ENCODE measurements at places on chromosomes 11 and 22. TPM values are rescaled to one million over a fixed set of nuclear protein-coding genes. Genes with fewer than 3 reads are reported as not detected.
A peak's percentile ranks its signal among the peaks of the same experiment; 100 is the strongest.

Gene HEPHL1
- not detected for total RNA-seq

Gene RFPL2
- not detected for total RNA-seq

DNA sequence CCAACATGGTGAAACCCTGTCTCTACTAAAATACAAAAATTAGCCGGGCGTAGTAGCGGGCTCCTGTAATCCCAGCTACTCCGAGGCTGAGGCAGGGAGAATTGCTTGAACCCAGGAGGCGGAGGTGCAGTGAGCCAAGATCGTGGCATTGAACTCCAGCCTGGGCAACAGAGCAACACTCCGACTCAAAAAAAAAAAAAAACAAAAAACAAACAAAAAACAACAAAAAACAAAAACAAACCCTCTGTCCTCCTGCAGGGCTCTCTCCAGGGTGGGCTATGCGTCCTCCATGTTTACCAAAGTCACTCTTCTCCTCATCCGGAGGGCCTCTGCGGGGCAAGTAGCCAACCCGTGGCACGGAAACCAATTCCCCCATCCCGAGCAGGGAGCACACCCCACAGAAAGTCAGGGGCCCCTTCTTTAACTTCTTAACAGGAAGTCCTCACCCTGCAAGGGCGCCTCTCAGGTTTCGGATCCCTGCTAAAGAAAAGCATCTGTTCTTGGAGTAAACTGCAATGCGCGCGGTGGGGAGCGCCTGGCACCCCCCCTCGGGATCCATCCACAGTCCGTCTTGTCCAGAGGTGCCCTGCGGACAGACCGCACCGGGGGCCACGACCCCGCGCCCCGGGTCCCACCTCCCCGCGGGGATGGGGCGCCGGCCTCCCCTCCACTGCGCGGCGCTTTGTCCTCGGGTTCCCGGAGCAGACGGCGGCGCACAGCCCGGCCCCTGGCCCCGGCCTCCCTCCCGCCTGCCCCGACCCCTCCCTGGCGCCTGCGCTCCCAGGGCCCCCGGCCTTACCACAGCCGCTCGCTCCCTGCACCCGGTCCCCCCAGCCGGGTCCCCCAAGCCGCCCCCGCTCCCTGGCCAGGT is 712 bp downstream of the CERK start:
- peak; percentile 59 for DNase-seq

Gene TRIM64
- total RNA-seq = not detected

DNA sequence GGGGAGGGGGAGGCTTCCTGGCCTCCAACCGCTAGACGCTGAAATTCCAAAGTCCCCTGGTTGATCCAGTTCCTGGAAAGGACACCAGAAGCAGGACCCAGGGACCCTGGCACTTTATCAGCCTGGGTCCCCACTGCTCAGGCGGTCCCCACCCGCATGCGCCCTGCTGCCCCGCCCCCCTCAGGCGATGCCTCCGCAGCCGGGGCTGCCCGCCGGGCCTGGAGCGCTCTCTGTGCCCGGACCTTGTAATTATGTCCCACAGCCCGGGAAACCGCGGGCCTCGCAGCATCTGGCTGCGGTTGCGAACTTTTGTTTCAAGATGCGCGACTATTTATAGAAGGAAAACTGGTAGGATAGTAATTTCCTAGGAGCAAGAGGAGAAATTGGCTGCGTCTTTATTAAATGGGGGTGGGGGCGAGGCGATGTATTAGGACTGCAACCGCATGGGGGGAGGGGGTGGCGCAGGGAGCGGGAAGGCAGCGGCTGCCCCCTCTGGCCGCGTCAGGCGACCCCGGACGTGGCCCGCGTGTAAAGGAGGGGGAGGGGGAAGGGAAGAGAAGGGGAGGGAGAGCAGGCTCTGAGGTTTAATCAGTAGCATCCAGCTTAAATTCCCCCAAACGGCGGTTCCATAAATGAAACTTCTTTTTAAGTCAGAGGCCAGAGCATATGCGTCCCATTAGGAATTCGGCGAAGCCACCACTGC is 6.1 kb downstream of the WNT7B start:
- peak; percentile 33 for DNase-seq

DNA sequence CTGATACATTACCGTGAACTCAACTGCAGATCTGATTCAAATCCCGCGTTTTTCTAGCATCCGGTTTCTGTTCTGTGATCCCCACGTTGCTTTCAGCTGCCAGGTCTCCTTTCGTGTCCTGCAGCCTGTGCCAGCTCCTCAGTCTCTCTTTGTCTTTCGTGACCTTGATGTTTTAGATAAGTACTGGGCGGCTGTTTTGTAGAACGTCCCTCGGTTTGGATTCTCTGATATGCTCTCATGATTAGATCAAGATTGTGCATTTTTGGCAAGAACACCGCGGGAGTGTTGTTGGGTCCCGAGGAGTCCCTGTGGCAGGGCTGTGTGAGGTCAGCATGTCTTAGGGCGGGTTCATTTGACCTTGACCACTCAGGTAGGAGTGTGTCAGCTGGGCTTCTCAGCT is 38.6 kb downstream of the KCNQ1 start:
- no peak for DNase-seq

Gene BTBD18
- total RNA-seq = not detected

Gene JAML
- not detected for total RNA-seq

GRCh38 chr22:43433451-43434274 is 21.8 kb downstream of the MPPED1 start:
- DNase-seq = no peak

DNA sequence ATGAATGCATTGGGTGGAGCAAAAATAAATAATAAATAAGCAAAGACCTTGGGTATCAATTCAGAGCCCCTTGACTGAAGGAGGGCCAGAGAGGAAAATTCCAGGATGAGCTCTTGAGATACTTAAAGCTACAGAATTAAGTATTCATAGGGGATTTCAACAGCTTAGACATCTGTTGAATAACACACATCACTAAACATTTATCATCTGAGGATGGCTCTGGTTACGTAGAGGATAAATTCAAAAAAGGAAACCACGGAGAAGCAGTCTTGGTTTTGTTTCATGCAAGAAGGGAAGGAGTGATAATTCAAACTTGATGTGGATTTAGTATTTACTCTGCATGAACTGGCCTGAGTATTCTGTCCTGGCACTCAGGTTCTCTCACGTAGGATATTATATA is 29.8 kb downstream of the ARHGAP42 start:
- DNase-seq = no peak

Gene SYT13
- not detected for total RNA-seq

- peak; percentile 61 for DNase-seq
Measured at GRCh38 chr22:45731798-45732495, 60.3 kb downstream of the ATXN10 start.

- no peak for DNase-seq
Measured at GRCh38 chr22:22857607-22858558, 29.7 kb upstream of the IGLL5 start.

DNA sequence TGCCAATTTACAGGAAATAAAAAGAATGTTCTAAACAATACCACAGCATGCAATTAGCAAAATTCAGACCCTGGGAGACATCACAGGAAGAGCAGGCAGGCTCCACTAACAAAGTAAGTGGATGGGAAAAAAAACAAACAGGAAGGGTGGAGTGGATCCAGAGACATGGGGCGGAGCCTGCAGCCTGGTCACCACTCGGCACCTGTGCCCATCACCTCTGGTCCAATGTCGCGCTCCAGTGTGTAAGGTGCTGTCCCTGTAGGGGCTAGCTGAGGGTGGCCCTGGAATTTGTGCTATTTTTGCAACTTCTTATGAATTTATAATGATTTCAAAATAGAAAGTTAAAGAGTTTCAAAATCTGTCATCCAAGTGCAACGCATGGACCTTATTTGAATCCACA is 11.0 kb upstream of the MOB2 start:
- DNase-seq = no peak

- no peak for DNase-seq
Measured at GRCh38 chr11:20277014-20277413, 86.5 kb upstream of the HTATIP2 start.

DNA sequence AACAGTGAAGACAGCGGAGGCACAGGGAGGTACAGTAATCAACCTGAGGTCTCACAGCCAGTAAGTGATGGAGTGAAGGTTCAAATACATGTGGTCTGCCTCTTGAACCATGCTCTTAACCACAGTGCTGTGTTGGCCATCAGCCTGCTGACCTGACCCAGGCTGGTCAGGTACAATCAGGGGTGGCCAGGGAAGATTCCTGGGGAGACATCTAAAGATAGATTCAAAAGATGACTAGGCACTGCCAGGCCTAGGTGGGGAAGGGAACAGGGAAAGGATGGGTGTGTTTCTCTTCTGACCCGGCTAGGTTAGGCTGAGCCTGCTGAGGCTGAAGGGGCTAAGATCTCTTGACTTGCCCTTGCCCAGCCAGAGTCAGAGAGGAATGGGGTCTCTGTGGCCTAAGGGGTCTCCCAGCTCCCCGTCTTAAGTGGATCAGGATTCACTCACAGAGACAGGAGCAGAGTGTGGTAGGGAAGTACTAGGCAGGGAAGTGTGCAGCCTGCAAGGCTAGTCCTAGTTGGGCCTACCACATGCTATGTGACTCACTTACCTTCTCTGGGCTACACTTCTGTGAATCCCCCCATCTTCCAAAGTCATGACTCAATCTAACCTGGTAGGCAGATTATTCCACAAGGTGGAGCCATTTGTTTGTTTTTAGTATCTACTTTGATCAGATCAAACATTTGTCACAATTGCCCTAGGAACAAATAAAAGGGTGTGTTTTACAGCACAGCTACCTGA is 10.4 kb upstream of the SREBF2 start:
- DNase-seq = peak; percentile 23

- no peak for DNase-seq
Measured at GRCh38 chr11:95148938-95149337, 59.3 kb downstream of the ENDOD1 start.

GRCh38 chr11:42085736-42086135 is 626.3 kb upstream of the LRRC4C start:
- DNase-seq = no peak

DNA sequence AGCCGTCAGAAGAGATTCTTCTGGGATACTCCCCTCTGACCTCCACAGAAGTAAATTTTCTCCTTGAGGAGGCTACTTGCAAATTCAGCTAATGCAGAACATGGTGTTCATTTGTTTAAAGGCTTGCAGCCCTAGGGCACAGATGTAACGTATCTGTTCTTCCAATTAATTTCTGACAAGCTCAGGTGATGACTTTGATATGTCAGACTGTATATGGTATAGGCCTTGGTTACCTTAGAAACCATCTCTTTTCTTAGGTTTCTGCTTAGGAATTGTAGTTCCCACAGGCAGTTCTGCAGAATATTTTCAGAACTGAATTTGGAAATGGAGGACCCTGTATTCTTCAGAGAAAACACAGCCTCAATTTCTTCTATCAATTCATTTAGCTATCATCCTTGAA is 117.1 kb downstream of the DDX10 start:
- DNase-seq = no peak

DNA sequence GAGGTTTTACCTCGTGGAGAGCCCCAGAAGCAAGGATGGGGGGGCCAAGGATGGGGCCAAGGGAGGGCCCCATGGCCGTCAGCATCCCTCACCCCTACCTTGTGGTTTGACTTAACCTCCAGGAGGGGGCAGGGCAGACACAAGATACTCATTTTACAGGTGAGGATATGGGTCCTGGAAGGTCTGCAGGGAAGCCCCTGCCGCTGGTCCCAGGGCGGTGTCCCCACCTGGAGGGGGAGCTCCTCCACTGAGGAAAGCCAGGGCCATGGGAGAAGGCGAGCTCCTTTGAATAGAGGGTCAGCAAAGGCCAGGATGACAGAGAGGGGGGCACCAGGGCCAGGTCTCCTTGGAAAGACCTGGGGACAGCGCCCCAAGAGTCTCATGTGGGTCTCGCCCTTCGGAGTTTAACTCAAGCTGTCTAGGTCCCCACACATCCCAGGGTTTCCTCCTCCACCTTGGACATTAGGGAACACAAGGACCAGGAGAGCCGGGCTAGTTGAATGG is 5.9 kb upstream of the ADORA2A start:
- DNase-seq = no peak

Gene CEP164
- total RNA-seq = 35.1 TPM

- DNase-seq = no peak
Measured at GRCh38 chr11:92473736-92474135, 249.1 kb downstream of the FAT3 start.

Gene FAM168A
- 9.9 TPM for total RNA-seq

Gene PYGM
- not detected for total RNA-seq

- DNase-seq = no peak
Measured at GRCh38 chr11:71248251-71248570, 4.2 kb downstream of the SHANK2 start.

Measured in SJSA1 (cell line).